Stimulated activated CD8-positive, alpha-beta memory T cell treated with anti-CD3 and anti-CD28 coated beads, Interleukin-4, amount 100 ng/mL, for 4 hours (primary cell): ENCODE measurements at places on chromosomes 7 and 10.

DNA sequence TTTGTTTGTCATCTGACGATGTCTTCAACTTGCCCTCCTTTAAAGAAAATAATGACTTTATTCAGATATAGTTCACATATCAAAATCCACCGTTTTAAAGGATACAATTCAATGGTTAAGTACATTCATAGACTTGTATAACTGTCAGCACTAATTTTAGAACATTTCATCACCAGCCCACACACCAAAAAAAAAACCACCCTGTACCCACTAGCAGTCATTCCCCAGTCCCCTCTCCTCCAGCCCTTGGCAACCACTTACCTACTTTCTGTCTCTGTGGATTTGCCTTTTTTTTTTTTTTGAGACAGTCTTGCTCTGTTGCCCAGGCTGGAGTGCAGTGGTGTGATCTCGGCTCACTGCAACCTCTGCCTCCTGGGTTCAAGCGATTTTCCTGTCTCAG lies 5.3 kb upstream of the HILPDA start:
- DNase-seq = no peak

- DNase-seq = no peak
Observed at GRCh38 chr7:50735333-50735732, 47.4 kb downstream of the GRB10 start.

- DNase-seq = no peak
Observed at GRCh38 chr7:36036590-36036989, 116.5 kb upstream of the EEPD1 start.

DNA sequence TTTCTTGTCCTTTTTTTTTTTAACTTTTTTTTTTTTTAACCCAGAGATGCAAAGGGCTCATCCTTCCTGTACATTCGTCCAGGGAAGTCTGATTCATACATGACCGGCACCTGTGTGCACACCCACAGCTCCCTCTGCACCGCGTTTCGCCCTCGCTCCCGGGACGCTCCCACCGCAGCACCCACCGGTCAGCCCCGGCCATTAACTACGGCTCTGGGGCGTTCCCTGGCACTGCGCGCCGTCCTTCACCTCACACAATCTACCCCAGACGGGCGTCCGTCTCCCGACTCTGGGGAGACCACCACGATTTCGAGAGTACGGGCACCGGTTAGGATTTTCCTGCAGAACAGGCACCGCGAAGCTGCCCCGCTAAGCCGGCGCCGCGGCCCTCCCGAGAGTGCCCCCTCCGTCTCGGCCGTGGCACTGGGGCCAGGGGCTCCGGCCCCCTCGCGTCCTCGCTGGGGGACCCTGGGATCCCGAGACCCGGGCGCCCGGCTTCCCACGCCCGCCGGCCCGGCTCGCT lies 452 bp downstream of the ATE1 start:
- no peak for DNase-seq

- no peak for DNase-seq
Observed at GRCh38 chr7:151404216-151405011, 5.4 kb downstream of the WDR86 start.

- no peak for DNase-seq
Observed at GRCh38 chr7:139714163-139714901, 63.5 kb downstream of the HIPK2 start.

DNA sequence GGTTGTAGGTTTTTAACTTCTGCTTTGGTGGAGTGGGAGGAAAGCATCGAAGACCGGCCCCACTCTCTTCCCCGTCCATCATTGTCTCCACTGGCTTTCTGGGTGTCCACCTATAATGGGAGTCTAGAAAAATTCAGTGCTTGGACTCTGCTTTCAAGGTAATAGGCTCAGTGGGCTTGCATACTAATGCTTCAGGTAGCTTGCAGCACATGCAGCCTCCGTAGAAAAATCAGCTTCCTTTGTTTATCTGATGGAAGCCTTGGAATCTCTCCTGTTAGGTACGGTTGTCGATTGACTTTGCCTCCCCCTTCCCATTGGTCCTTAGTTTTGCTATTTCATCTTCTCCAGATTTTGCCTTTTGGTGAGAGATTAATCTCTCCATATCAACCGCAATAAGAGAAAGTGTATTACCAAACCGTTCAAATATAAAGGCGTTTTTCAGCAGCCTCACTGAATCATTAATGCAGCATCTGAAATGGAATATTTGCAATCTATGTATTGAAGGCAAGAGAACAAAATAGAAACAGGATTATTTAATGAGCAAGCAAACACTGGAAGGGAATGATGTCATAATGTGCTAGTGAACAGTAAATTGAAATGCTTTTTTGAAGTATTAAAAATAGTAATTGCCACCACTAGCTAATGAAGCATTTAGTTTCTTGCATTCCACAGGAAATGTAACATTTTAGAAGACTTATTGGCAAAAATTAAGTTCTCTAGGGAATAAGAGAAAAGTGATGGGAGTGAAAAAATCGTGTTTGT lies 944 bp downstream of the AVL9 start:
- no peak for DNase-seq

- no peak for DNase-seq
Observed at GRCh38 chr7:113013761-113014449, 72.7 kb downstream of the GPR85 start.

DNA sequence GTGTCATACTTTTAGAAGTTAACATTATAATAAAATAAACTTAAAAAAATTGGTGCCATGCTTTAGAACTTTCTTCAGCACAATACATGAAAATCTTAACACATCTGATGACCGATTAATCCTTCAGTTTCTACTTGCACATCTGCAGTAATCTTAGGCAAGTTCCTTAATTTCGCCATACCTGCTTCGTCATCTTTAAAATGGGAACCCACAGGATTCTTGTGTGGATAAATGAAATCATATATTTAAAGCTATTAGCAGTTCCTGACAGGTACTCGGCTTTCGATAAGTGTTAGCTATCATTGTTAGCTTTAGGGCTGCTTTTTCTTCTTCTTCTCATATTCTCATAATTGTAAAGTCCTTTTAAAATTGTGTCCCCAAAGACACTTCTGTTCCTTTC lies 907 bp upstream of the VPS50 start:
- DNase-seq = no peak

DNA sequence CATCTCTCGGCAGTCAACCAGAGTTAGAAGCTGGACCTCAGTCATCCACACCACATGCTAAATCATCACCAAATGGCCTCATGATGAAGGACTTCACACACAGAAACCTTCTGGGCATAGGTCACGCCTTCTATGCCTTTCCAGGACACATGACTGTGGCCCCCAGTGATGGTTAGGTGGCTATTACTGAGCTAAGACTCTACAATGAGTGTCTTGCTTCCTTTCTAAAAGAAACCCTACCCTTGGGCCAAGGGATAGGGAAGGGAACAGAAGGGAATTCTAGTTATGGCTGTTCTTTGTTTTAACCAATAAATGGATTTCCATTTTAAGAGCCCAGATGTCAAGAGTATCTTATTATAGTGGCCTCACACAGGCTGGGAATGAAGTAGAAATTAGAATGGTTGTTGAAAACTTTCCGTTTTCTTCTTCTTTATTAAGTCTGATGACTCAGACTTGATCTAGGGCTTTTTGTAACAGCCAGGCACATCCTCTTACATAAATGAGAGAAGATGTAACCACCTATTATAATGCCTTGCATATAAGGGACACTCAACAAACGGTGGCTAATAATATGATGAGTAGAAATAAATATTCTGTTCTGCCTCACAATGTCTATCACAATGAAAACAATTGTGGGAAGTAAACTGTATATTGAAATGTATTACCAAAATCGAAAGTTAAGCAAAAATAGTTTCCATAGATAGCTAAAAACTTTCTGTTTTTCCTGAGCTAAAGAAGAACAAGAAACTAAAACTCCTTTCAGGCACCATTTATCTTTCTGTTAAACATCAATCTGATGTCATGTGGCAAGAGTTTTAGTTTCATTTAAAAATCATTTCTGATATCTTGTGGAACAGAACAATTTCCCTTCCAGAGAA lies 62.5 kb upstream of the TOMM7 start:
- DNase-seq = no peak
